Renal cortical epithelial cell (primary cell): ENCODE measurements at places on chromosomes 6 and 20. TPM values are rescaled to one million over a fixed set of nuclear protein-coding genes. Genes with fewer than 3 reads are reported as not detected.

Gene DCDC2
- 286 and 494 TPM in 2 replicates for total RNA-seq

Gene GLYATL3
- total RNA-seq = not detected in 2 replicates

Gene HLA-DOB
- total RNA-seq = under 0.01 TPM in 1 of 2 replicates, not detected in the other

Gene OR2H2
- not detected in 2 replicates for total RNA-seq

Gene GPX5
- total RNA-seq = not detected in 2 replicates

Gene TPX2
- 7.2 and 27.6 TPM in 2 replicates for total RNA-seq

Gene SLC17A3
- total RNA-seq = 5.6 and 30.0 TPM in 2 replicates

Gene PLCB1
- 0.17 and 2.0 TPM in 2 replicates for total RNA-seq

Gene SPAG4
- total RNA-seq = 13.8 and 37.0 TPM in 2 replicates

Gene SLC52A3
- total RNA-seq = 1.6 and 1.9 TPM in 2 replicates

Gene ARMH2
- total RNA-seq = not detected in 2 replicates

Gene ZMYND8
- 11.8 and 21.9 TPM in 2 replicates for total RNA-seq

Gene MRPL14
- 44.9 and 167 TPM in 2 replicates for total RNA-seq

Gene EGFL8
- total RNA-seq = 1.3 TPM in 1 of 2 replicates, not detected in the other

Gene FNDC1
- total RNA-seq = 0.10 TPM in 1 of 2 replicates, not detected in the other

Gene STMND1
- not detected in 2 replicates for total RNA-seq

Gene TUBB2A
- total RNA-seq = 75.8 and 193 TPM in 2 replicates

DNA sequence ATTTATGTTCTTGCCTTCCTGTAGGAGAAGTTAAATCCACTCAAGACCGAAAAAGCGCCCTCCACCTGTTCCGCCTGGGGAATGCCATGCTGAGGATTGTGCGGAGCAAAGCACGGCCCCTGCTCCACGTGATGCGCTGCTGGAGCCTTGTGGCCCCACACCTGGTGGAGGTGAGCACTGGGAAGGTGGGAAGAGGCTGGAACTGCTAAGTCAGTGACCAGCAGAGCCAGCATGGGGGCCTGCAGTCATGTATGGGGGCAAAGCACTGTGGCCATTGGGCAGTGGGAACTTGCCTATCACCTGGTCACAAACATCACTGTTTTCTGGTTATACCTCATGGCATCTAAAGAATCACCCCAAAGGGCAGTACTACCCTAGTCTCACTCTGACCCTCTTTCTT is 78.5 kb upstream of the PBOV1 start:
- no peak for DNase-seq

DNA sequence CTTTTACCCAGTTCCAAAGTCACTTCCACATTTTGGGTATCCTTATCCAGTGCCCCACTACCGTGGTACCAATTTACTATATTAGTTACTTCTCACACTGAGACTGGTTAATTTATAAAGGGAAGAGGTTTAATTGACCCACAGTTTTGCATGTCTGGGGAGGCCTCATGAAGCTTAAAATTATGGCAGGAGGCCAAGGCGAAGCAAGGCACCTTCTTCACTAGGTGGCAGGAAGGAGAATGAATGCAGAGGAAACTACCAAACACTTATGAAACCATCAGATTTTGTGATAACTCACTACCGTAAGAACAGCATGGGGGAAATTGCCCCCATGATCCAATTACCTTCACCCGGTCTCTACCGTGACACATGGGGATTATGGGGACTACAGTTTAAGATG is 106.7 kb upstream of the SAMD5 start:
- no peak for DNase-seq

DNA sequence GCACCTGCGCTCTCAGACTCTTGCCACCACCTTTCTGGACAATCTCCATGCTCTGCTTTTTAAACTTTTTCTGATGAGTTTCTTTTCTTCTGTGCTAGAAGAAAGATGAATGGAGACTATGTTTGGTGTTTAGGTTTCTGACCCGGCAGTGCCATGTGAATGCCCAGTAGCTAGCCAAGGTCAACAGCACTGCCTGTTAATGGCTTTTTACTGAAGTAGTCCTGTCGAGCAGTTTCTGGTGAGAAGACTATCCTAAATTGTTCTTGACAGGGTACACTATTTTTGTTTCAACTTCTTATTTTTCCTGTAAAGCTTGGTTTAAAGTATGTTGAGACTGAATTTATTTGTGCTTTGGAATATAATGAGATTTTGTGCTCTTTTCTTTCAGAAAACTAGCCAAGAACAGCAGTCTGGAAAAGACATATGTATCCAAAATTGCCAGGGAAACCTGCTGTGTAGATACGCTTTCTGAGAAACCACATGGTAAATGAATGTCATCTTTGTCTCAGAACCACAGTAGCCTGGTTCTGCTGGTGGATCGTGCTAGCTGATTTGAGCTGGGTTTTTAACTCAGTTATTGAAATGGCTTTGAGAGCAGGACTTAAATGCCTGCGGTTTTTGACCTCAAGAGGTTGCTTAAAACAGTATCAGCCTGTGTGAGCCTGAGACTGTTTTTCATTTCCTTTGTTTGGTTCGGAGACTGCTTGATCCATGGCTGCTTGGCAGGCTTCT is 48.1 kb downstream of the KCNS1 start:
- peak; percentile 75 for DNase-seq

- DNase-seq = no peak
These were observed 316.2 kb downstream of the COL12A1 start for GRCh38 chr6:74889635-74890034.

- DNase-seq = no peak
These were observed 30.7 kb downstream of the MDFI start for GRCh38 chr6:41668968-41669367.

- DNase-seq = peak; percentile 32
These were observed 281.7 kb upstream of the PRDM1 start for GRCh38 chr6:105804424-105804823.

DNA sequence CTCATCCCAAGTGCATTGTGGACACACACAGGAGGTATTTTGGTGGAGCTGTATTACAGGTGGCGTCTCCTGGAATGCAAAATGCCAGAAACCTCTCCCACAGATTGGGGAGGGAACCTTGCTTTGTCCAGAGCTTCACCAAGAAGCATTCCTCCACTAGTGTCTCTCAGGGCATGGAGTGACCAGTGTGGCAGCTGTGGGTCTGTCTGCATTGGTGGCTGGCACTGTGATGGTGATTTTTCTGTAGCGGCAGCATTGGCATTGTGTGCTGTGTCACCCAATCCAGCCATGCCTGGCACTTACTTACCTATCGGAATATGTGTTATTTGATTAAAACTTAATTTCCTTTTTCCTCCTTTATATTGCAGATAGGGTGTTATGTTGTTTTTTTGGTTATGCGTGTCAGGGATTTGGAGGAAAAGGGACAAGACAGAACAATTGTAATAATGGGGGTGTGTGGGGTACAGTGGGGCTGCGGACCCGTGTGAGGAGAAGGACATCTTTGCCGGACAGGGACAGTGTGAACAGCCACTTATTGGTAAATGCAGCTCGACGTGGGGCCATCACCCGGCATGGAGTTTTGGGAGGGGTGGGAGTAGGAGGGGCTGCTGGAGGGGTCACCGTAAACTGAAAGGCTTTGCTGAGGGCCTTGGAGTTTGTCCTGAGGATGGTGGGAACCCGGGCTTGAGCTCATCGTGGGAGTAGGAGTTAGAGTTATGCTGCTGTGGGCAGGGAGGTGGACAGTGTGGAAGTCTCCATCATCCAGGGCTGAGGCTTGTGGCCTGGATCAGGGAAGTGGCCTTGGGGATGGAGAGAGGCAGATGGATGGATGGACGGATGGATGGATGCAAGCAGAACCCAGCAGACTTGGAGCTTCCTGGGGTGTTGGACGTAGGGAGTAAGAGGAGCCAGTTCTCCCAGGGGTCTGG is 105.0 kb downstream of the SYCP2 start:
- DNase-seq = no peak

GRCh38 chr20:1815502-1816085 is 79.6 kb upstream of the SIRPA start:
- no peak for DNase-seq

- DNase-seq = no peak
These were observed 132.4 kb downstream of the DTNBP1 start for GRCh38 chr6:15530411-15530810.

DNA sequence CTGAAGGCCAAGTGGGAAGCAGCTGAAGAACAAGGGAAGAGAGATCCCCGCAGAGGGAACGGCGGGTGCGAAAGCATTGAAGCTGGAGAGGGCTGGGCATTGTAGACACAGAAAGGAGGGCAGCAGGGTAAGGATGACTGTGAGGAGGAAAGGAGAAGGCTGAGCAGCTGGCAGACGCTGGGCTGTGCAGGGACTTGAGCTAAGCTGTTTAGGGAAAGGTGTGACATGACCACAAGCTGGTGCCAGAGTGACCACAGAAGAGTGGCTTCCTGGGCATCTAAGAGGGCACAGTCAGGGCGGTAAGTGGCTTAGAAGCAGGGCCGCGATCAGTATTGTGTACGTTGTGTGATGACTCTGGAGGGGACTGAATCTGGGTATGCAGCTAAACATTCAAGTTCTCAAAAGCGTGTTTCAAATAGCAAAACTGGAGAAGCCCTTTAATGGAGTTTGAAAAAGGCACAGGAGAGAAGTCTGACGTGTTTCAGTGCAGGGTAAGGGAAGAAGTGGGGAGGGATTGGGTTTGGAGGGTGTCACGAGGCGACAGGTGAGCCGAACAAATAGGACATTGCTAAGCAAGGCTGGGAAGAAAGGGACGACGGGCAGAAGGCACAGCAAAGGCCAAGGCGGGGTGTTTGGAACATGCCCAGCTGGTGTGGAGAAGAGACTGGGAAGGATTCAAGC is 46.1 kb upstream of the ARFGEF2 start:
- DNase-seq = no peak

DNA sequence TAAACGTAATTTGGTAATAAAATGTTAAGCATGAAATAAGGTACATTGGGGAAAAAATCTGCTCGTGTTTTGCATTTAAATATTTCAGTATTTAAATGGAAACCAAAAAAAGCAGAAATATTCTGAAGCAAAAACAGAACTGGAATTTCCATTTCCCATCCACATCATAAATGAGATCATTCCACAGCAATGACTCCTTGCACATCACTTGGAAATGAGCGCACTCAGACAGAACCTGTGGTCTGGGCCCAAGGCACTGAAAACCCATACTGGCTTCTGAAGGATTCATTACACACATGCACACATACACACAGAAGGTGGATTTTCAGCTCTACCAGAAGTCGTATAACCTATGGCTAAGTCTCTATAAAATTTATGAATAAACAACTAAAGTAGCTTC is 174.8 kb downstream of the IBTK start:
- peak; percentile 73 for DNase-seq

DNA sequence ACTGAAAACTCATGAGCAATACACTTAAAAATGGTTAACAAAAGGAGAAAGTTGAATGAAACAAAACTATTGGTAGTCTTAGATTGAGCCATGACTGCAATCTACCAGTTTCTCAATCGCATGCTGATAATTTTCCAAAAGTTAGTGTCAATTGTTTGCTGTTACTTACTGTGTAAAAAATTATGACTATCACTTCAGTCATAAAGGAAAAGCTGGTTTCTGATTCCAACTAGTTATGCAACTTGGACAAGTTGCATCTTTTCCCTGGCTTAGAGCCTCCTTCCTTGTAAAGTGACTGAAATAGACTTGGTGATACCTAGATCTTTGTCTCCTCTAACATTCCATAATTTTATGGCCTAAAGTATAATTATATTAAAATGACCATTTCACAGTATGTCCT is 88.3 kb upstream of the PAK5 start:
- DNase-seq = no peak

DNA sequence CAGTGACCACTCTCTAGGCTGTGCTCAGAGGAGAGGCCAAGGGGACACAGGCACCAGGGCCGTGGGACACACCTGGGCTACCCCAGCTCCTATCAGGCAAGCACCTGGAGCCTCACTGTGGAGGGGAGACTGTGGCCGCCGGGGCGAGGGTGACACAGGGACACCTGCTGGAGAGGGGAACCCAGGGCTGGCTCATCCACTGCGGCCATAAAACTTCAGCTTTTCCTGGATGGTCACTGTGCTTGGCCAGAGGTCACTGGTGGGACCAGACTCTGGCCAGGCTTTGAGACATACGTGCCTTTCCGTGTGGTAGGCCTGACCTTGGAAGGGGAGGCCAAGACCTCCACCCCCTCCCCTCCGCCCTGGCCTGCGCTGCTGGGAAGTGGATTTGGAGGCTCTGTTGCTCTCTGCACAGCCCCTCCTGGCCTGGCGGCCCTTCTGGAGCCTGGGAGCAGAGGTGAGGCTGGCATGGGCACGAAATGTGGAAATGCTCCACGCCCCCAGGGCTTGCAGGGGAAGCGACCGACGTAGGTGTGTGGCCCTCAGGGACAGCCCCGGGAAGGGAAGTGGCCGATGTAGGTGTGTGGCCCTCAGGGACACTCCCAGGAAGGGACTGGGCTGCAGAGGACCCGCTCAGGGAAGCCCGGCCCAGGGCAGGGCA is 42.9 kb upstream of the BHLHE23 start:
- DNase-seq = no peak

GRCh38 chr6:1285556-1285955 is 26.3 kb upstream of the FOXQ1 start:
- peak; percentile 15 for DNase-seq

- peak; percentile 11 for DNase-seq
These were observed 169.0 kb upstream of the GJE1 start for GRCh38 chr6:141963543-141964295.

- no peak for DNase-seq
These were observed 144.2 kb upstream of the TNFAIP3 start for GRCh38 chr6:137722749-137723272.

GRCh38 chr6:99912657-99913056 is 81.4 kb downstream of the MCHR2 start:
- DNase-seq = no peak

DNA sequence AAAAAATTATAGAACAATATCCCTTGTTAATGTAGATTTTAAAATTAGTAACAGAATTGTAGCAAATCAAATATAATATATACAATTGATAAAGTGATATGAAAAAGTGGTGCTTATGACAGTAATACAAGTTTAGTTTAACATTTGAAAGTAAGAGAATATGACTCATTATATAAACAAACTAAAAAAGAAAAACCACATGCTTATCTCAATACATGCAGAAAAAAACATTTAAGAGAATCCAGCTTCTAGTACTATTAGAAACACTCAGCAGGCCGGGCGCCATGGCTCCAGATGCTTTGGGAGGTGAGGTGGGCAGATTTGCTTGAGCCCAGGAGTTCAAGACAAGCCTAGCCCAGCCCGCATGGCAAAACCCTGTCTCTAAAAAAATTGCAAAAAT is 60.7 kb upstream of the LAMA2 start:
- DNase-seq = peak; percentile 9

- peak; percentile 3 for DNase-seq
These were observed 597.1 kb downstream of the KIF16B start for GRCh38 chr20:15976047-15976736.

GRCh38 chr6:119974430-119975159 is 625.0 kb upstream of the MAN1A1 start:
- DNase-seq = no peak

- no peak for DNase-seq
These were observed 40.8 kb upstream of the NXT1 start for GRCh38 chr20:23309781-23310180.

GRCh38 chr6:42137194-42137753 is 5.1 kb downstream of the C6orf132 start:
- DNase-seq = peak; percentile 57

DNA sequence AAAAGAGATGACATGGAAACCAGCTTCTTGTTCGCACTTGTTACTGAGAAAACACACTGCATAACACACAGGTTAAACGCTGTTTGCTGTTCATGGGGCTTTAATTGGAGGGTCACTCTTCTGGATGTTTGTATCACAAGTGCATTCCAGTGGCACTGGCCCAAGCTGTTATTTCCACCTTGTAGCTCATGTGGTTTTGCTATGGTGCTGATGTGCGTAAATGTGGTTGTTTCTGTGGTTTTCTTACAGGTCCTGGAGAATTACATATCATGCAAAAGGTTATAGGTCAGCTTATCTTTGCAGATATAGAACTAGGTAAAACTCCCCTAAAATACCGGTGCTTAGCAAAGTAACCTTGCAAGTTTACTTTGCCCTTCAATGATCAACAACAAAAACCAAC is 89.3 kb upstream of the AHI1 start:
- DNase-seq = peak; percentile 38

- DNase-seq = no peak
These were observed 5.5 kb downstream of the SIRT5 start for GRCh38 chr6:13579911-13580310.
